ENCODE measurements at places on chromosomes 6 and 20. TPM values are rescaled to one million over a fixed set of nuclear protein-coding genes. Genes with fewer than 3 reads are reported as not detected.

Gene DXO
- 28.6 TPM for total RNA-seq

Gene ULBP1
- 0.65 TPM for total RNA-seq

Gene SLC52A3
- total RNA-seq, result 0.11 TPM

Gene FBXO9
- total RNA-seq, result 41.6 TPM

Gene CFAP61
- 0.79 TPM for total RNA-seq

Gene PTCRA
- not detected for total RNA-seq

Gene DPPA5
- total RNA-seq, result not detected

Gene RWDD2A
- total RNA-seq, result 1.2 TPM

Gene UCKL1
- 21.6 TPM for total RNA-seq

Gene OR2B6
- not detected for total RNA-seq

Gene CLPSL1
- total RNA-seq, result not detected

Gene MEI4
- not detected for total RNA-seq

Gene BEND6
- 12.6 TPM for total RNA-seq

Gene PXT1
- 0.11 TPM for total RNA-seq

All from placental epithelial cell (primary cell).